ENCODE measurements at places on chromosomes 16 and 17.

DNA sequence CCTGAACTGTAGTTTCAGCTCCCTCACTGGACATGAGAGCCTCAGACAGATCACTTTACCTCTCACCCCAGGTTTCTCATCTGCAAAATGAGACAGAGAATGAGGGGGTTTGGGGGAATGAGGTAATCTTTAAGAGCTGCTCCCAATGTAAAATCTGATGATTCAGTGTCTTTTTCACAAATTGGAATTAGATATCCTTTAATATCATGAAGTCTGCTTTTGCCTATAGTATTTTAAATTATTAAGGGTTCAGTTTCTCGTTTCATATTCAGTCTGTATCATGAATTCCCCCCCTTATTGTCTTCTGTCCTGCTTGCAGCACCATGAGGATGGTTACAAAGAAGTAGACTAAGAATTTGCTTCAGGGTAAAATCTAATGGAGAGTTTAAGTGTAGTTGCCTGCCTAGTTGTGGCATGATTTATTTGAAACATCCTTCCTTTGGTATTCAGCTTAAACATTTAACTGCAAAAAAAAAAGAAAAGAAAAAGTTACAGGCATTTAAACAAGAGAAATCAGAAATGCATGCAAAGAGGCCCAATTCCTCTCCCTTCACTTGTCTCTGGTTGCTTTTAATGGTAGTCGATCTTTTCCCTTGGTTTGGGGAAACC, 77.3 kb downstream of the WNT3 start:
- no peak for DNase-seq

- DNase-seq, result no peak
These were observed 47.4 kb upstream of the ATF7IP2 start for GRCh38 chr16:10338426-10338825.

- peak; percentile 78 for DNase-seq
These were observed at the start of gene RASD1 for GRCh38 chr17:17496189-17497064. Gene RASD1, minus strand, starts transcription at chr17:17496395. Its CDS starts 214 bp downstream, at chr17:17496181.

DNA sequence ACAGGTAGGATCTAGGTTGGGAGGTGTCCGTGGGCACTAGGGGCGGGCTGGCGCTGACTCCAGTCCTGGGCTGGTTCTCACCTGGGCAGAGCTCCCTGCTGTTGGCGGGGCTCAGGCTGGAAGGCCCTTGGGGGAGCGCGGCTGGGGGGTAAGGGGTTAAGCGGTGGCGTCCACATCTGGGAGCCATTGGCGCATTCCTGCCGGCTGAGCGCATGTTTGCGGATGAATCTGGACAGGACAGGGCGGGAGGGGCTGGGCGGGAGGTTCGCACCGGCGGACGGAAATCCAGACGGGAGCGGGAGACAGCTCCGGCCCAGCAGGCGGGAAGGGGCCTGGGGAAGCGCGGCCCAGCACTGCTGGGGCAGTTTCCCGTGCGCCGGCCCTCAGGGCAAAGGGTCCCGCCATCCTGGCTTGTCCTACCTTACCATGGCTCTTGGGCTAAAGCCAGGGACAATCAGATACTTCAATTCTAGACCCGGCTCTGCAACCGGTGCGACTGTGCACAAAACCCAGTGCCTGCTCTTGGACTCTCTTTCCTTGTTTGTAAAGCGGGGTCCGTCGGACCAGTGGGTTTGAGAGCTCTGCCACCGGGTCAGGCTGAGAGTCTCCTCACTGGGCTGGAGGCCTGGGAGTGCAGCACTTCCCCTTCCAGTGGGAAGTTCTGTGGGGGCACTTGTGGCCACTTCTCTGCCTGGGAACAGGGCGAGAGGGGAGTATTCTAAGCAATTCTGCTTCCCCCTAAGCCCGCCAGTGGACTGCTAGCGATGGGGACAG, 7.8 kb downstream of the RARA start:
- no peak for DNase-seq

DNA sequence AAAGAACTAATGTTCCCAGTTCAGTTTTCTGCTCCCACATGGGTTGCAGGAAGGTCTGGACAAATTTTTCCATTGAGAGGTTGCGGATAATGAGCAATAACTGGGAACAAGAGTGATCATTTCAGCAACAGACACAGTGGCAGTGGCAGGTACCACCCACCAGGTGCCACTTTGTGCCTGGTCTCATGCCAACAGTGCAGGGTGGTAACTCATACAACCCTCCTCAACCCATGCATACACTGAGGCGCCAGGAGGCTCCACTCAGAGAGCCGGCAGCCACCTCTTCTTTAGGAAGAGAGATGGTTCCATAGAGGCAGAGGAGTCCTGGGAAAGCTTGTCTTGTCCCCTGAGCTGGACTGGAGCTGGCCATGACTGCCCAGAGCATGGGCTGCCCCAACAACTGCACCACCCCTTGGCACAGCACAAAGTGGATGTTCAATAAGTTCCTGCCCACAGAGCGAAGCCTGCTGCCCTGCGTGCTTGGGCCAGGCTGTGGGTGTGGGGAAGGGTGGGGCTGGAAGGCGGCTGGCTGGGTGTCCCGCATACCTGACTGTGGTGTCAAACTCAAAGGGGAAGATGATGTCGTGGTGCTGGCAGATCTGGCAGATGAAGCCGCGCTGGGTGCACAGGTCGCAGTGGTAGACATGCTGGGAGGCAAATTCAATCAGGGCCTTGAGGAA, 6.4 kb upstream of the ARHGAP27 start:
- no peak for DNase-seq

DNA sequence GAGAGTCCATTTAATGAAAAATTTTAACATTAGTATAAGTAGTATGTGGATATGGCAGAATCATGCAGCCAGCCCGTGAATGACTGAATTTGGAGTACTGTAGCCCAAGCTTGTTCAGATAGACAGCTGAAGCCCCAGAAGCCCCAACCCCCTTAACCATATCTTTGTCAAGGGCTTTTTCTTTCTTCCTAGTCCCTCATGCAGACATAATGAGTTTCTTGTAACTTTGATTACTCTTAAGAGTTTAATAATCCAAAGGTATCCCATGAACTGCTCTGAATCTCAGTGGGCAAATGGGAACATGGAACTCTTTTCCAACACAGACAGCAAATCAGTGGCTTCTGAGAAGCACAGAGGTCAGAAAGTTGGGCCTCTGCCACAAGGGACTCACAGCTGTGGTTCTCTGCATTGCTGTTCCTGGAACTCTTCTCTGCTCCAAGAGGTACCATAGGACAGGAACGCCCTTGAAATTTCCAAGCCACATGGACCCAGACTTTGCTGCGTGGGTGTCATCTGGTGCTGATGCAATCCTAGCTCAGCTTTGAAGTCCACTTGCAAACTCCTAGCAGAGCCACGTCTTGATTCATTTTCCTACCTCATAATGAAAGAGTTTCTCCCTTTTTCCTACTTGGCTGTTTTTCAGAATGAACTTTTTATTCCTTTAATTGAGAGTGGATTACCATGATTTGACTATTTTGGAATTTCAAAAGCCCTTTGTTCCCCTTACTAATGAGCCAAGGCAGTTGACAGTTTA, 18.1 kb downstream of the LYRM1 start:
- DNase-seq, result no peak

GRCh38 chr17:36507266-36507665, 20.8 kb downstream of the ZNHIT3 start:
- DNase-seq, result no peak

GRCh38 chr17:65294181-65294719, 157.1 kb downstream of the RGS9 start:
- peak; percentile 27 for DNase-seq

GRCh38 chr17:2138318-2138717, 83.4 kb downstream of the HIC1 start:
- DNase-seq, result no peak

DNA sequence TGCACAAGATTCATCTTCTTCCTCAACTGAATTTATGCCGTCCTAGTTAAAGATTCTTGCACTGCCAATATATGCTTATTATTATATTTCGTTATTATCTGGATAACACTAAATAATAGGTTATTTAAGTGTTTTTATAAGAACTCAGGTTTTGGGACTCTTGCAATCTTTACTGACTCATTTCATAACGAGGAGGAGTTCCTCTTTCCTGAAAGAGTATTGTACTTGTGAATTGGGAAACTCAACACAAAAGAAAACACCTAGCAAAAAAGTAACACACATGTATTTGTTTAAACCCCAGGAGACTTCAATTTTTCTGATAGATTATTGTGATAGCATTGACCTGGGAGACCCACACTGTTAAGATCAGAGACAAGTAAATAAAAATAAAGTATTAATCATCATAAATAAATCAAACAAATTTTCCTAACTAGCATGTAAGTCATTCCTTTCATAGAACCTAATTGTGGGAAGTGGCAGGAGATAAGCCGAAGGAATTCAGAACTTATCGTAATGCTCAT, 505.8 kb downstream of the KCNJ2 start:
- DNase-seq, result no peak

- no peak for DNase-seq
These were observed 67.1 kb upstream of the NLK start for GRCh38 chr17:27975146-27976011.

GRCh38 chr17:50139950-50140885, 10.3 kb upstream of the SAMD14 start:
- DNase-seq, result peak; percentile 68

DNA sequence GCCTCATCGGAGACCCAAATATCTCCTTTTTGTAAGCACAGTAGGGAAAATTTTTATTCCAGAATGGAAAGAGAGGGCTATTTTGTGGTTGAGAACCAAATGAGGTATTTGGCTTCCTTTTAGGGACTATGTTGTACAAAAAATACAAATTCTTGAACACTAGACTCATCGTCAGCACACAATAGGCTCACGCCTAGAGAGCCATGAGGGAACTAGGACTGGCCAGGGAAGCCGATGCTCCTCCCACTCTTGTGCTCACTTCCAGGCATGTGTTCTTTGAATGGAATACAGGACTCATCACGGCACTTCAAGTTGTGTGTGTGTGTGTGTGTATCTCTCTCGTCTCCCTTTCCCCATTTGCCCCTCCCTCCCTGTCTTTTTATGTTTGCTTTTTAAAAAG, 17.8 kb upstream of the BLMH start:
- DNase-seq, result no peak

GRCh38 chr17:65750631-65751115, 189.2 kb upstream of the AXIN2 start:
- peak; percentile 1 for DNase-seq

DNA sequence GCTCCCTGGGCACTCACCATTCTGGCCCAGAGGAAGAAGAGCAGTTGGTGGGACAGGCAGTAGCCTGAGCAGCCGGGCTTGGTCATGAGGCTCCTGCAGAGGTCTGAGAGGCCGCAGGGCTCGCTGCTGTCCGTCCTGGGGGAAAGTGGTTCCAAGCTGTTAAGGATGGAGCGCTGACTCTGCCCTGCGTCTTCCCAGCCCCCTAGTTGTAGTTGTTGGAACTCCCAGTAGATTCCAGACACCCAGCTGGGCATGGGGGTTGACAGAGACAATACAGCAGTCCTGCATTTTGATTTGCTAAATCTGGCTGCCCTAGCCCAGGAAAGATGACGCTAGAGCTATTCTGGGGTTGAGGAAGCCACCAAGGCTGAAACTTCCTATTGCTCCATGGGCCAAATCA, 7.3 kb downstream of the C16orf89 start:
- DNase-seq, result no peak

- no peak for DNase-seq
These were observed 17.1 kb downstream of the MRTFB start for GRCh38 chr16:14088155-14088753.

GRCh38 chr16:69474408-69474807, 50.0 kb downstream of the CYB5B start:
- DNase-seq, result no peak

GRCh38 chr16:27149986-27150385, 53.3 kb upstream of the KDM8 start:
- no peak for DNase-seq

GRCh38 chr16:87543436-87544191, 50.8 kb upstream of the ZCCHC14 start:
- DNase-seq, result no peak

DNA sequence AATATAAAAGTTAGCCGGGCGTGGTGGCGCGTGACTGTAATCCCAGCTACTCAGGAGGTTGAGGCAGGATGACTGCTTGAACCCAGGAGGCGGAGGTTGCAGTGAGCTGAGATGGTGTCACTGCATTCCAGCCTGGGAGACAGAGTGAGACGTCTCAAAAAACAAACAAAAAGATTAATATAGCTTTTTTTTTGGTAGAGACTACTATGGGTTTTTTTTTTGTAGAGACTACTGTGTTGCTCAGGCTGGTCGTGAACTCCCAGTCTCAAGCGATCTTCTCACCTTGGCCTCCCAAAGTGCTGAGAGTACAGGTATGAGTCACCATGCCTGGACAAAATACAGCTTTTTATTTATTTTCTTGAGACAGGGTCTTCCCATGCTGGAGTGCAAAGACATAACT, 20.2 kb downstream of the ZNRF1 start:
- no peak for DNase-seq

- peak; percentile 91 for DNase-seq
These were observed 8.3 kb downstream of the HS3ST3B1 start for GRCh38 chr17:14308965-14309879.

GRCh38 chr16:64730261-64730660, 391.6 kb downstream of the CDH11 start:
- DNase-seq, result no peak

GRCh38 chr16:68370581-68371275, 59.9 kb downstream of the PRMT7 start:
- no peak for DNase-seq

- DNase-seq, result no peak
These were observed 367.1 kb downstream of the SOX9 start for GRCh38 chr17:72487731-72488494.

GRCh38 chr16:20510323-20510722, 59.0 kb downstream of the ACSM2A start:
- no peak for DNase-seq

DNA sequence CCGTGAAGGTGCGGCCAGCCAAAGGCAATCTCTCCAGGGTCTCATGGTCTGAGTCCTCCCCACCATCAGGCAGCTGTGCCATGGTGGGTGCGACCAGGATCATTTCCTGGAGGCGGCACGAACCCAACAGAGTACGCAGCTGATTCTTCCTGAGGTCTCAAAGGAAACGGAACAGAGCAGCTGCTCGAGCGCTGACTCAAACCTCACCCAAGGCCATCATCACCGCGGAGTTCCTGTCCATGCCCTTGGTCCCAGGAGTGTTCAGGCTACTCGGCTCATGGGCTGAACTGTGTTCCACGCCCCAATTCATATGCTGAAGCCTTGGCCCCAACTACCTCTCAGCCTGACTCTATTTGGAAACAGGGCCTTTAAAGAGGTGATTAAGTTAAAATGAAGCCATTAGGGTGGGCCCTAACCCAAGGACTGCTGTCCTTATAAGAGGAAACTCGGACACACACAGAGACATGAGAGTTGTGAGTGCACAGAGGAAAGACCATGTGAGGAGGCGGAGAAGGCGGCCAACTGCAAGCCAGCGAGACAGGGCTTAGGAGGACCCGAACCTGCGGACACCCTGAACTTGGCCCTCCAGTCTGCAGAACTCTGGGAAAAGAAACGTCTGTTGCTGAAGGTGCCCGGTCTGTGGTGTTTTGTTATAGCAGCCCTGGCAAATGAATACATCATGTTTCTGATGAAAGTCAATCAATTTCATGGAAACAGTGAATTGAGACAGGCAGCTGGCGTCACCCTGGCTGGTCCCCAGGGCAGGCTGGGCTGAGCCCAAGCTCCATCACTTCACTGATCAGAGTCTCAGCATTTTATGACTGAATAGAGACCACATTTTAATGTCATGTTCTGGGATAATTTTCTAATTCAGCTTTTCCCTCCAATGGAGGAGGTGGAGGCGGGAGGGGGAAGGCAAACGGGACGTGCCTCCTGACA, 13.7 kb downstream of the MXRA7 start:
- no peak for DNase-seq

GRCh38 chr16:29148867-29149272, 164.0 kb downstream of the LAT start:
- DNase-seq, result peak; percentile 23

GRCh38 chr17:33438139-33438538, 145.0 kb upstream of the ASIC2 start:
- DNase-seq, result no peak

GRCh38 chr16:73172241-73172972, 124.5 kb upstream of the ZFHX3 start:
- no peak for DNase-seq

Data from activated T-helper 9 cell treated with anti-CD3 and anti-CD28 coated beads, Interleukin-2, amount 50 U/mL, for 16 hours (primary cell).